Activated T-cell treated with anti-CD3 and anti-CD28 coated beads, Interleukin-2, amount 50 U/mL, for 72 hours (primary cell): ENCODE measurements at places on chromosomes 6 and 20.
A peak's percentile ranks its signal among the peaks of the same experiment; 100 is the strongest.

GRCh38 chr20:32962053-32962452, 42.2 kb downstream of the SUN5 start:
- DNase-seq = no peak

DNA sequence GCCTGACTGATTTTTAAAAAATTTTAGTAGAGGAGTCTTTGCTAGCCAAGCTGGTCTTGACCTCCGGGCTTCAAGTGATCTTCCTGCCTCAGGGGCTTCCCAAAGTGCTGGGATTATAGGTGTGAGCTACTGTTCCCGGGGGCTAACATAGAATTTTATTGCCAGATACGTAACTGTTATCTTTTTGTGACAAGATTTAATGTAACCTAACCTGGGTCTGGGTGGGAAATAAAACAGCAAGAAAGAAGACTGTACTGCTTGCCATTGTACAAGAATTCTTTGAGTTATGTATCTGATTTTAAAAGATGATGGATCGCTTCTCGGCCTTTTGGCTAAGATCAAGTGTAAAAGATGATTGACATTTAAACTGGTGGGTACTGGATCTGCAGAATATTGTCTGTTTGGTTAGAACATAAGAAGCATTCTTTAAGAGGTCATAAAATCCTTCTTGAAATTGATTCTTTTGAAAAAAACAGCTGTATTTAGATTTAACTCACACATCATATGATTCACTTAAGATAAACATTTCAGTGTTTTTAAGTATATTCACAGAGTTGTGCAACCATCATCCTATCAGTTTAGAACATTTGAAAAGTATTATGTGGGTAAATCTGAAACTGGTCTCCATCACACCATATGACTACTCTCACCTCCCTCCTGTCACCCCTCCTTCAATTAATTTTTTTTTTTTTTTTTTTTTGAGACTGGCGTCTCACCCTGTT, 21.6 kb downstream of the TPX2 start:
- no peak for DNase-seq

GRCh38 chr20:25321262-25321831, 69.3 kb downstream of the ABHD12 start:
- no peak for DNase-seq

DNA sequence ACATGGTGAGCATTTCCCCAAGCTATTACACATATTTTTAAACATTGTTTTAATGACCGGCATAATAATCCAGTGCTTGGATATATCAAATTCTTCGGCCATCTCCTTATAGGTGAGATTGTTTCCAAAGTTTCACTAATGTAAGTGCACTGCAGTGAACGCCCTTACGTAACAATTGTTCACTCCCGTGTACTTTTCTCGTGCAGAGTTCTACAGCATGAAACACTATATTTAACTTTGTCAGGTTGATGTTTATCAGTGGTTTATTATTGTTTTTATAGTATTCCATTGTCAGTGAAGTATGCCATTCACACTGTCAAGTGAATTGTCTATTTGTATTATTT, 3.4 kb upstream of the GZF1 start:
- DNase-seq = no peak

DNA sequence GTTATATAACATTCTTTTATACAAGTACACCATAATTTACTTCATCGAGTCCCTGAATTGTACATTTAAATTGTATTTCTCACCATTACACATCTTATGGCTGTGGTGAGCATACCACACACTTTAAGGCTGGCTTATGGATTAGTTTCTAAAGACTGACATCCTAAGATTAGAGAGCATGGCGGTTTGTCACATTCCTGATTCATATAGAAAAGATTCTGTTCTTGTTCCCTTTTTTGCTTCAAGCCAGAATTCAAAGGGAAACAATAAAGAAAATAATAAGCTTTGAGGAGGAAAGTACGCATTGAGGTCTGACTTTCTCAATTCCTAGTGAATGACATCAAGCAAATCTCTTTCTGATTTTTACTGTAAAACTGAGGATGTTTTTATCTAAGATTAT, 2.5 kb downstream of the BTN1A1 start:
- no peak for DNase-seq

DNA sequence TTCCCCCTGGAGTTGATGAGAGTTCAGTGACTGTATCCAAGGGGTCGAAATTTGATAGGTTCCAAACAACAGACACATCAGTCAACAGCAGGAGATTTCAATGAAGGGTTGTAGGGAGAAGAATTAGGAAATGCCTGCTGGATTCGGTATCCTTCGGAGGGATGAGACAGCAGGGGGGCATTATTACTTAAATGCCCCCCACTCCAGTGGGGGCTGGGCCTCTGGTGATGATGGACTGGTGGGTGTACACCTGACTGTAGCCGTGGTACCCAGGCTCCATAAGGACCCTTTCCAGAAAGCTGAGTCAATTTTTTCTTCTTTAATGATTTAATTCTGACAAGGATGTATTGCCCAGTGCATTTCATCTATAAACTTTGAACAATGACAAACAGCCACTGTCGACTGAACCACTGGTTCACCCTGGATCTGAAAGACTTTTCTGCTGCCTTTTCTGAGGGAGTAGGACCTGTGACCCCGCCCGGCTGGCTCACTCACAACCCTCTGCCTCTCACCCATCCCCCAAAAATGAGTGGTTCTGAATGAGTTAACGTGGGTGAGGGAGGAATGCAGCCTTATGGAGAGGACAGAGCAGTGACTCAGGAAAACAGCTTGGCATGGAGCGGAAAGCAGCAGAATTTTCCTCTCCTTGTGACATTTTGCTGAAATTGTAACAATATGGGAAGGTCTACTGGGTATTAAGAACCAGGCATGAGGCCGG, 41.0 kb downstream of the ZMYND8 start:
- DNase-seq = no peak

- peak; percentile 68 for DNase-seq
These were observed 556 bp downstream of the PANK2 start for GRCh38 chr20:3889489-3890397.

DNA sequence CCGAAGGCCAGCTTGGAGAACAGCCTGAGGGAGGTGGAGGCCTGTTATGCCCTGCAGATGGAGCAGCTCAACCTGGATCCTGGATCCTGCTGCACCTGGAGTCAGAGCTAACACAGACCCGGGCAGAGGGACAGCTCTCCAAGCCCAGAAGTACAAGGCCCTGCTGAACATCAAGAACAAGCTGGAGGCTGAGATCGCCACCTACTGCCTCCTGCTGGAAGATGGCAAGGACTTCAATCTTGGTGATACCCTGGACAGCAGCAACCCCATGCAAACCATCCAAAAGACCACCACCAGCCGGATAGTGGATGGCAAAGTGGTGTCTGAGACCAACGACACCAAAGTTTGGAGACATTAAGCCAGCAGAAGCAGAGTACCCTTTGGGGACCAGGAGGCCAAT, 223.5 kb upstream of the ID4 start:
- no peak for DNase-seq

GRCh38 chr20:17223553-17223952, 3.3 kb upstream of the PCSK2 start:
- no peak for DNase-seq

GRCh38 chr6:6775074-6775473, 186.6 kb downstream of the LY86 start:
- no peak for DNase-seq

DNA sequence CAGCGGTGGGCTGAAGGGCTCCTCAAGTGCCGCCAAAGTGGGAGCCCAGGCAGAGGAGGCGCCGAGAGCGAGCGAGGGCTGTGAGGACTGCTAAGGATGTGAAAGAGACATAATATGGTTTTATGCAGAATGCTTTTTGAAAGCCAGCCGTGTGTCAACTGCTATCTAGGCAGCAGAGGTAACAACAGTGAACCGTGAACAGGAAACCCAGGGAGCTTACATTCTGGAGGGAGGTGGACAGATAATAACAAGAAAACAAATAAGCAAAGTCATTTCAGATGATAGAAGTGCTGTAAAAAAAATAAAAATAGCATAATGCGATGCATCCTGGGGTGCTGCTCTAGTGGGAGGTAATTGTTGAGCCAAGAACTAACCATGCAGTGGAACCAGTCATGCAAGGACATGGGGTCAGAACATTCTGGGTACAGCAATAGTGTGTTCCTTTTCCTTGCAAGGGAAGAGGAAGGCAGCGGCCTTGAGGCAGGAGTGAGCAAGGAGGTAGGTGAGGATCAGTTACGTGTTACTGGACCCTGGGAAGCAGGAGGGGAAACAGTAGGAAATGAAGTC, 134.4 kb upstream of the TMEM170B start:
- no peak for DNase-seq

- DNase-seq = no peak
These were observed 173.6 kb upstream of the MCHR2 start for GRCh38 chr6:100167585-100167984.

DNA sequence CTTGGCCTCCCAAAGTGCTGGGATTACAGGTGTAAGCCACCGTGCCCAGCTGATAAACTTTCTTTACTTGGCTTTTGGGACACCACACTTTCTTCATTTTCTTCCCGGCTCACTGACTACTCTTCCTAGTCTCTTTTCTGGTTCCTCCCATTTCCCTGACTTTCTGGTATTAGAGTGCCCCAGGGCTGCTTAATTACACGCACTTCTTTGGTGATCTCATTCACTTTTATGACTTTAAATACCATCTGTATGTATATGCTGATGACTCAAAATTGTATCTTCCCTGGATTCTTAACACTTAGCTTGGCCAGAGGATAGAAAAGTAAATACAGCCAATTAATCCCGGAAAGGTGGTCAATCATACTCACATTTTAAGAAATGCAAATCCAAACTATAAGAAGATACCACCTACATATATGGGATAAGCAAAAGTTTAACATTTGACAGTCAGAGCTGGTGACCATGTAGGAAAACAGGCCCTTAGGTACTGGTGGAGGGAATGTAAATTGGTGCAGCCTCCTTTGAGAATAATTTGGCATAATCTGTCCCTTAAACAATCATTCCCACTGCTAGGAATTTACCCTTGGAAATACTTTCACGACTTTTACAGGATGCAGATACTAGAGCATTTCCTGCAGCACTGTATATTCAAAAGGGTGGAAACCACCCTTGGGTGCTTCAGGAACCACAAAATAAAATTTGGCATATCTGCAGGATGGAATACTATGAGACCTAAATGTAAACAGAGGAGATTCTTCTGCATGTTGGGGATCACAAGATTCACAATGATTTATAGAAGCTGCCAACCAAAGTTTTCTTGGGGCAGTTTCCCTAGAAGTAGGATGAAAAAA, 9.4 kb upstream of the NANP start:
- no peak for DNase-seq

GRCh38 chr6:90494067-90494780, 92.6 kb downstream of the MAP3K7 start:
- no peak for DNase-seq

- DNase-seq = no peak
These were observed 160.8 kb downstream of the PDE7B start for GRCh38 chr6:136012198-136012887.

GRCh38 chr20:21101932-21102575, 4.1 kb downstream of the LINC00237 start:
- peak; percentile 24 for DNase-seq

DNA sequence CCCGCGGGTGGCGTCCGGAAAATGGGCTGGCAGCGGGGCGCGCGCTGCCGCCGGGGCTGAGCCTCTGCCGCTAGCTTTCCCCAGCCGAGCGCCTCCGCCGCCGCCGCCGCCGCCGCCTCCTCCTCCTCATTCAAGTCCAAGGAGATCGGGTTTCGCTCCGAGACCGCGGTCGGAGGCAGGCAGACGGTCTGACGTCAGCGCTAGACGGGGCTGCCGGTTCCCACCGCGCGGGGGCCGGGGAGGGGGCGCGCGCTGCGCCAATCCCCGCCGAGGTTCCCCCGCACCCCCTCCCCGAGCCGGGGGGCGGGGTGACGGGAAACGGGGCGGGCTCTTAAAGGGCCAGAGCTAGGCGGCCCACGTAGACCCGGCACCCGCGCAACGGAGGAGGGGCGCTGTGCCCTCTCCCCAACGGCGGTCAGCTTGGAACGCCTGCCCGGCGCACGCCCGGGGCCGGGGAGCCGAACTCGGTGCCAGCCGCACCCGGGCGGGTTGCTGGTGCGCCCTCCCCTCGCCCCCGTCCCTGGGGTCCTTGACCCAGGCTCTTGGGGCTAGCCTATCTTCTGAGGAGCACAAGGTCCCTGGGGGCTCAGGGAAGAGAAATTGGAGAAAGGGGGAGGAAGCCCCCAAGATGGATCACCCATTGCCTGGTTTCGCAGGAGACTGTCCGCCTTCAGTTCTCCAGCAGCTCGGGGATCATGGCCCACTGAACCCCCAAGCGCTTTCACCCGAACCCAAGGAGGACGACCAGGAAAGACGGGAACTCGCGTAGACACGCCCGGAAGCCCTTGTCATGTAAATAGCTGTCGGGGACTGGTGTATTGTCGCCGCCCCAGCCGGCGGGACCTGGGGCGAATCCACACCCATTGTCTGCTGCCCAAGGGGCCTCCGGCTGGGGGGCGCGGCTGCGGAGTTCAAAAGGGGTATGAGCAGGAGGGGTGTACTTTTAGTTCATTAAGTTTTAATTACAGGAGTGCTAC, at the start of gene PMEPA1:
TSS of gene PMEPA1 (minus strand) at position 193 of the 977 bp plus-strand sequence. CDS start 433 bp downstream, outside the sequence.
- peak; percentile 93 for DNase-seq

- DNase-seq = no peak
These were observed 2.4 kb downstream of the RHAG start for GRCh38 chr6:49634092-49634835.

GRCh38 chr6:135520781-135521180, 23.2 kb upstream of the AHI1 start:
- DNase-seq = no peak

- no peak for DNase-seq
These were observed 32.3 kb downstream of the GSTA3 start for GRCh38 chr6:52877168-52877567.

DNA sequence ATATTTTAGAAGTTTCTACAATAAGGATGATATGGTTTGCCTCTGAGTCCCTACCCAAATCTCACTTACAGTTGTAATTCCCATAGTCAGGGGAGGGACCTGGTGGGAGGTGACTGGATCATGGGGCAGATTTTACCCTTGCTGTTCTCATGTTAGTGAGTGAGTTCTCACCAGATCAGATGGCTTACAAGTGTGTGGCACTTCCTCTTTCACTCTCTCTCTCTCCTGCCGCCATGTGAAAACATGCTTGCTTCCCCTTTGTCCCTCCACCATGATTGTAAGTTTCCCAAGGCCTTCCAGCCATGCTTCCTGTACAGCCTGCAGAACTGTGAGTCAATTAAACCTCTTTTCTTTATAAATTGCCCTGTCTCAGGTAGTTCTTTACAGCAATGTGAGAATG, 527.5 kb upstream of the ID4 start:
- DNase-seq = no peak

DNA sequence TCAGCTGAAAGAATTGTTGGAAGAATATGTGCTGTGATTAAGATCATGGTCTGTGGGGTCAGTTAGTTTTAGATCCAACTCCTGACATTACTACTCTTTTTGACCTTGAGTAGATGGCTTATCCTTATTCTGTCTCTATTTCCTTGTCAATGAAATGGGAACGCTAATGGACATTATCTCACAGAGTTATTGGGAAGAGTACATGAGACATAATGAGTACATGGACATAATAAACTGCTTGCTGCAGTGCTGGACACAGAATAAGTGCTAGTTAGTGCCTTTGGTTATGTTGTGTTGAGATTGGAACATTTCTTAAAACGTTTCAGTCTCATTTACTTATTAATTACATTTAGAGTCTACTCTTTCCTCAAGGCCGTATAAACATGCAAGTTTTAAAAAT, 42.6 kb downstream of the MAPK14 start:
- no peak for DNase-seq
